Cardiac ventricle fibroblast (primary cell): ENCODE measurements at places on chromosomes 16 and 17. TPM values are rescaled to one million over a fixed set of nuclear protein-coding genes. Genes with fewer than 3 reads are reported as not detected.

TSNAXIP1 gene
- 0.15 and 0.62 TPM in 2 replicates for total RNA-seq

MYH13 gene
- not detected in 2 replicates for total RNA-seq

PAM16 gene
- total RNA-seq: 24.1 and 24.2 TPM in 2 replicates

PRM1 gene
- not detected in 2 replicates for total RNA-seq

MARCHF10 gene
- not detected in 2 replicates for total RNA-seq

MMP28 gene
- total RNA-seq: 0.68 and 1.7 TPM in 2 replicates

NUDT7 gene
- 4.5 and 5.4 TPM in 2 replicates for total RNA-seq

KIF2B gene
- not detected in 2 replicates for total RNA-seq

CRHR1 gene
- not detected in 2 replicates for total RNA-seq

ASGR1 gene
- total RNA-seq: 0.24 and 0.25 TPM in 2 replicates

GAS7 gene
- 25.6 and 29.0 TPM in 2 replicates for total RNA-seq

CES3 gene
- not detected in 2 replicates for total RNA-seq

C16orf89 gene
- 1.4 and 2.3 TPM in 2 replicates for total RNA-seq

ULK2 gene
- 10.4 and 11.9 TPM in 2 replicates for total RNA-seq

KRTAP17-1 gene
- total RNA-seq: not detected in 2 replicates

FN3KRP gene
- 15.8 and 16.0 TPM in 2 replicates for total RNA-seq

ZPBP2 gene
- total RNA-seq: not detected in 2 replicates

NAGPA gene
- 27.2 and 37.6 TPM in 2 replicates for total RNA-seq

KRTAP4-9 gene
- not detected in 2 replicates for total RNA-seq

KRT20 gene
- total RNA-seq: not detected in 2 replicates

TTLL6 gene
- total RNA-seq: not detected in 2 replicates

POLG2 gene
- total RNA-seq: 6.2 and 7.5 TPM in 2 replicates

FOXC2 gene
- total RNA-seq: 4.4 and 4.5 TPM in 2 replicates

HCFC1R1 gene
- total RNA-seq: 21.2 and 25.1 TPM in 2 replicates

VTN gene
- 1.4 and 3.5 TPM in 2 replicates for total RNA-seq

DPEP3 gene
- total RNA-seq: not detected in 2 replicates

TM4SF5 gene
- not detected in 2 replicates for total RNA-seq

SMPD3 gene
- under 0.01 TPM in 1 of 2 replicates, not detected in the other for total RNA-seq

XYLT1 gene
- 15.2 and 20.7 TPM in 2 replicates for total RNA-seq

GTF3C1 gene
- total RNA-seq: 55.9 and 65.9 TPM in 2 replicates

HOXB1 gene
- total RNA-seq: not detected in 2 replicates

OR4D1 gene
- total RNA-seq: not detected in 2 replicates

ADPRM gene
- 6.3 and 11.3 TPM in 2 replicates for total RNA-seq

TMEM204 gene
- total RNA-seq: 16.8 and 20.5 TPM in 2 replicates

KRTAP9-2 gene
- not detected in 2 replicates for total RNA-seq

IL17C gene
- total RNA-seq: not detected in 2 replicates

NHLRC4 gene
- 3.5 and 4.4 TPM in 2 replicates for total RNA-seq

HSF5 gene
- not detected in 2 replicates for total RNA-seq

RECQL5 gene
- 10.3 and 13.6 TPM in 2 replicates for total RNA-seq

PRAC2 gene
- total RNA-seq: not detected in 2 replicates

ZNF207 gene
- 72.4 and 95.5 TPM in 2 replicates for total RNA-seq

TMIGD1 gene
- total RNA-seq: not detected in 2 replicates

OR1A1 gene
- total RNA-seq: not detected in 2 replicates

DNAI2 gene
- total RNA-seq: not detected in 2 replicates

CRYBA1 gene
- not detected in 2 replicates for total RNA-seq

PPP1R1B gene
- 89.5 and 113 TPM in 2 replicates for total RNA-seq

IL21R gene
- total RNA-seq: 0.05 and 0.25 TPM in 2 replicates

C17orf67 gene
- 0.31 and 0.39 TPM in 2 replicates for total RNA-seq

UNC13D gene
- total RNA-seq: 0.12 and 0.20 TPM in 2 replicates

ASB16 gene
- total RNA-seq: not detected in 2 replicates

TEX19 gene
- not detected in 2 replicates for total RNA-seq
